ENCODE measurements at places on chromosomes 3 and 15.

GRCh38 chr3:51845129-51845528 is 16.3 kb upstream of the IQCF2 start:
- DNase-seq, result no peak

GRCh38 chr3:16817197-16817596 is 67.6 kb upstream of the PLCL2 start:
- no peak for DNase-seq

DNA sequence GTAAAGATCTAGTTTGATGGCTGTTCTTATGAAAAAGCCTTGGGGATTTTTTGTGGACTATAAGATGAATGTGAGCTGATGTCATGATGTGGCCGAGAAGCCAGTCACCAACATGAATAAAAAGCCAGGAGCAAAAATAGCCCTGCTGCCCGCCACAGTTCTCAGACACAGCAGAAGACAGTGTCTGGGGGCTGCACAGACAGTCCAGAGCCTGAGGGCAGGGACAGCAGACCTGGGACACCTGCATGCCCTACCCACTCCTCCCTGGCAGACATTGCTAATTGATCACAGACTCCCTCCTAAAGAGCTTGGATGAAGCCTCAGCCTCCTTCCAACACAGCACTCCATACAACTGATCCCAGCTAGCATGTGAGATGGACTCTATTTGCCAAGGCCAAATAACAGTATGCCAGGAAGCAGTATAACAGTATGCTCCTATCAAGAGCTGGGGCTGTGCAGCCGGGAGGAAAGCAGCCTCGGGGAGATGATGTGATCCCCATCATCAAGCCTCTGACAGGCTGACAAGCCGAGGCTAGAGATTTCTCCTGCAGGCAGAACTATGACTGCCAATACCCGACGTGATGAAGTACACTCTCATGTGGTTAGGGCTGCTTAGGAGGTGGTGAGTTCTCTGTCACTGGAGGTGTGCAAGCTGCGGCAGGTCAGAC is 105.4 kb upstream of the RPL32 start:
- DNase-seq, result no peak

DNA sequence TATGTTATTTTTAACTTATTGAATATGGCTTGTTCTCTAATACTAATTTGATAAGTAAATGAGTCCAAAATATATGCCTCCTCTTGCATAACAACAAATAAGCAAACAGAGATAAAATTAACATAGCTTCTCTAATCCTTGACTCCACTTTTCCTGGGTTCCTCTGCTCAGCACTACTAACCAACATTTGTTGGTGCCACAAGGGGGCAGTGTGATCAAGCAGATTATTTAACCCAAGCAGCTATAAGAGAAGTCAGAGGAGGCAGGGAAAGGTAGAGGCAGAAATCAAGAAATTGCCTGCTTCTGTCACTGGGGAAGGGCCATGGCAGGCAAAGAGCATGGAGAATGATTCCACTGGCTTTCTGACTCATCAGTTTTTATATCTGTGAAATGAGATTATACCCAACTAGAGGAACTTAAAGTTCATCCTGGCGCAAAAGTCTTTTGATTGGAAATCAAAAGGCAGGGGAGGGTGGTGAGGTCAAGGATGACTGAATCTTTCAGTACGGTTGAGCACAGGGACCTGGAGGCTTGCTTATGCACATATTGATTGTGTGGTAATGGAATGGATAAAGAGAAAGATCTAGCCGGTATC is 152.2 kb downstream of the IGSF11 start:
- DNase-seq, result peak; percentile 52

- no peak for DNase-seq
Measured at GRCh38 chr3:40827942-40828688, 303.4 kb downstream of the ZNF621 start.

- DNase-seq, result no peak
Measured at GRCh38 chr3:185215873-185216606, 37.8 kb downstream of the EHHADH start.

DNA sequence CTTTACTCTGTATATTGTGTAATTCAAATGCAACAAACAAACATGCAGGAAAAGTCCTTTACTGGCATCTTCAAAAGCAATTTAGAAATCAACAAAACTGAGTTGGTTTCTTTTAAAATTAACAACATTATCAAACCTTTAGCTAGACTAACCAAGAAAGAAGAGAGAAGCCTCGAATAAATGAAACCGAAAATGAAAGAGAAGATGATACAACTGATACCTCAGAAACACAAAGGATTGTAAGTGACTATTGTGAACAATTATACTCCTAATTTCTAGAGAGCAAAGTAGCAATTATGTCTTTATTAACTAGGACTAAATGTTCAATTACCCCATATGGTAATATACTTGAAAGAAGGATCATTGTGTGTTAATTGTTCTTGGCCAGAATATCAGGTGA is 49.2 kb upstream of the P3H2 start:
- no peak for DNase-seq

GRCh38 chr3:58563386-58564035 is 13.7 kb downstream of the FAM107A start:
- no peak for DNase-seq

DNA sequence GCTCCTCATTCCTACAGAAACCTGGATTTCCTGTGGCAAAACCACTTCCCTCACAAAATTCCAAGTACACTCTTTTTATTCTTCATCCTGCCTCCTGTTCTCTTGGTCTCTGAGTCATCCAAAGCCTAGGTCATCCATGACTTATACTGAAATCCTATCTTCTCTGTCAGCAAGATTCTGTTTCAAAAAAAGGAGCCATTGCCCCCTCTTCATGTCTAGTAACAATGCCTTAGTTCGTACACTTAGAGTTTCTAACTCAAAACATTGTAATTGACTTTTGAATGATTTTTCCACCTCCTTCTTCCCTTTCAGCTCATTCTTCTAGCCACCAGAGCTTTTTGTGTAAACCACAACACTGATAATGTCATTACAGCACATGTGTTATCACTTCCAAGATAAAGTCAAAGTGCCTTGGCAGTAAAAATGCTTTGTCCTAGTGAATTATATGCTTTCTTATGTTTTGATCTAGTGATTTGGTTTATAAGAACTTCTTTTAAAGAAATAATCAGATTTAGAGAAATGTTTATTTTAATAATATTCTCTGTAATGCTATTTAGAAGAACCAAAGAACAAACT is 256.5 kb upstream of the NECTIN3 start:
- no peak for DNase-seq

- no peak for DNase-seq
Measured at GRCh38 chr15:88890495-88890894, 4.8 kb downstream of the HAPLN3 start.

- no peak for DNase-seq
Measured at GRCh38 chr3:105077060-105077822, 289.5 kb upstream of the ALCAM start.

- DNase-seq, result no peak
Measured at GRCh38 chr15:95944193-95944592, 386.3 kb upstream of the NR2F2 start.

- no peak for DNase-seq
Measured at GRCh38 chr3:151146731-151147091, 56.3 kb downstream of the GPR171 start.

GRCh38 chr15:40787344-40787841 is 17.6 kb downstream of the C15orf62 start:
- no peak for DNase-seq

DNA sequence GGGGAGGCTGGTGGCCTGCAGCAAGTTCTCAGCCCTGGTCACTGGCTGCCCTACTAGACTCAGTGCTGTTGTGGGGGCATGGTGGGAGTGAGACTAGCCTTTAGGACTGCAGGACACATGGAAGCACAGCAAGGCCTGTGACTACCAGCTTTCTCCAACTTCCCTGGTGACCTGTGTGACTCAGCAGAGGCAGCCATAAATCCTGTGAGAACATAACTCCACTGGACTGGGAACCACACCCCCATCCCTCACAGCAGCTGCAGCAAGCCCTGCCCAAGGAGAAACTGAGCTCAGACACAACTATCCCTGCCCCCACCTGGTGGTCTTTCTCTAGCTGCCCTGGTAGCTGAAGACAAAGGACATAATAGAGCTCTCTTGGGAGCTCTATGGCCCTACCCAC is 111.3 kb downstream of the DCLK3 start:
- no peak for DNase-seq

- no peak for DNase-seq
Measured at GRCh38 chr15:71396536-71397125, 281.4 kb downstream of the THSD4 start.

GRCh38 chr3:169666376-169667165 is 3.1 kb upstream of the MECOM start:
- no peak for DNase-seq

DNA sequence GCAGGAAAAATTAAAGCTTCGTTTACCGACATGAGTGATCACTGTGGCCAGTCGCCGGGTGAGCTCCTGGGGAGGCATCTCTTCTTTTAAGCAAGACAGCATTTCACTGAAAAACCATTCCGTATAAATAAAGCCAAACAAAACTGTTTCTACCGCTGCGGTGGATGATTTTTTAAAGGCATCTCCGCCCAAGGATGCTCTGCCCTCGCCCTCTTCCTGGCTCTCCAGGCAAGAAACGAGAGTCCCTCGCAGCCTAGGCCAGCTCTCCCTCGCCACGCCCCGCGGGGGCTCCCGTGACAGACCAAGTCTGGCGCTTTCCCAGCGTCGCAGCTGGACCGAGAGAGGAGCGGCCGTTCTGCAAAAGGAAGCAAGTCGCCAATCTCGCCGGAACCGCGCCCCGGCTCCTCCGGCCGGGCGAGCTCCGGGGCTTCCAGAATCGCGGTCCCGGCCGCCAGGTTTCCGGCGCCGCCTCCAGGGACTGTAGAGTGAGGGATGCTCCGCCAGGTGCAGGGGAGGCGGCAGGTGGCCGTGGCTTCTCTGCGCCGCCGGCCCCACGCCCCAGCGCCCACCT is 458 bp downstream of the MCF2L2 start:
- no peak for DNase-seq
